Urothelium cell line (cell line): ENCODE measurements at places on chromosomes 5 and 9.

DNA sequence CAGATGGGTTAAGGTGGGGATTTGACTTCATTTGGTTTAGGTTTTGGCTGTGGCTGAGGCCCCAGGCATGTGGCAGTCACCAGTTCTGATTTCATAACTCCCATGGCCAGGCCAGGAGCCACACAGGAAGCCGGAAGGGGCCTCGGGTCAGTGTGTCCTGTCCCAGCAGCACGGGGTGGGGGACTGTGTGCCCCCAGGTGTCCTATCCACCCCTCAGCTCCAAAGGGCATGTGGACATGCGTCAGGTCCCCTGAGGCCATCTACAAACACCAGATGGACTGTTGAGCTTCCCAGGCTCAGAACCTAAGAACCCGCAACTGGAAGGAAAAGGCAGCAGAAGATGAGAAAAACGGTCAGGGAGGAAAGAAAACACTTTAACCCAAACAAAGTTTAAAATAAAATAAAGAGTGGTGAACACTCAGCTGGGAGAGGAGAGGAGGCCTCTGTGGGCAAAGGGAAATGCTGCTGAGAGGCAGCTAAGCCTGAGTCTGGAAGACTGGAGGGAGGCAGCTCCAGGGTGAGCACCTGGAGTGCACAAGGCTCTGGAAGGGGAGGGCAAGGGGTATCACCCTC is 260.8 kb downstream of the AUH start:
- no peak for DNase-seq

- no peak for DNase-seq
These were observed 69.6 kb downstream of the CWC27 start for GRCh38 chr5:64838376-64838775.

DNA sequence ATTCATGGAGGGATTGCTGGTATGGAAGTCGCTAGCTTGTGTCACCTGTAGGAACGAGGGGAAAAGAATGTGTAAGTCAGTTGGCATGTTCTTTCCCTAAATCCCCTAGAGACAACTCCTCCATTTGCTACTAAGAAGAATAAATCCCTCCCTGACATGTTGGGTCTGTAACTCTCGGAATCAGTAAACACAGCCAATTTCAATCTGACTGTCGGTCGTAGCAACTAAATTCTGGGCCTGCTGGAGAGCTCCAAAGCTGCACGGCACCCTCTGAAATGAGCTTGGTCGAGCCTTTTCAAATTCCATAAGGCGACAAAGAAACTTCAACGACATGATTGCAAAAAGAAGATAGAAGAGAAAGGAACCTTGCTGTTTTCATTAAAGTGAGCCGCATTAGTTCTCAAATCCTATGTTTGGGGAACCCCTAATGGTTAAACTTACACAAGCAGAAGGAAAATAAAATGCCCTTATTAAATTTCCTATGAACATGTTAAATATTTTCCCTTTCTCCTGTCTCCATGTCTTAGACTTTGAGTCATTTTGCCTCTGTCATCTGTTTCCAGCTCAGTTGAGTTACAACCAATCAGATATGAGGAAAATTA is 735.8 kb upstream of the WWC1 start:
- DNase-seq: no peak

GRCh38 chr5:44900273-44900954 is 91.7 kb downstream of the MRPS30 start:
- DNase-seq: no peak

- DNase-seq: no peak
These were observed 22.8 kb downstream of the PCDH1 start for GRCh38 chr5:141855265-141856036.

- DNase-seq: no peak
These were observed 17.2 kb downstream of the MED10 start for GRCh38 chr5:6361101-6361500.

DNA sequence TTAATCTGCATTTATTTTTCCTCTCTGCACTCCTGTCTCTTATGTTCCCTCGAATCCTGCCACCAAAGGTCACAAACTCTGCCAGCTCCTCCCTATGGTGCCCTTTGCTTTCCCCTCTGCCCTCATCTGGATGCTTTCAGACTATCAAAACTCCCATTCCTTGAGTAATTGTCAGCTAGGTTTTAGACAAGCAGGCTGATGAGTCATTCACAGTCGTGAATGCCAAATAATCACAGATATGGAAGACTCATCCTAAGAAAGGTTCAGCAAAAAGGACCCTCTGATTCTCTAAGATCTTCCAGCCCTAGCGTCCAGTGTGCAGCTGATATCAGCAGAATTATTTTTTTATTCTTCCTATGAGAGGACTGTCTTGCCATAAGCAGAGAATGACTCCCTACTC is 104.5 kb upstream of the NUDT12 start:
- DNase-seq: peak; percentile 9

- DNase-seq: no peak
These were observed 15.5 kb upstream of the AKNA start for GRCh38 chr9:114403153-114403756.

DNA sequence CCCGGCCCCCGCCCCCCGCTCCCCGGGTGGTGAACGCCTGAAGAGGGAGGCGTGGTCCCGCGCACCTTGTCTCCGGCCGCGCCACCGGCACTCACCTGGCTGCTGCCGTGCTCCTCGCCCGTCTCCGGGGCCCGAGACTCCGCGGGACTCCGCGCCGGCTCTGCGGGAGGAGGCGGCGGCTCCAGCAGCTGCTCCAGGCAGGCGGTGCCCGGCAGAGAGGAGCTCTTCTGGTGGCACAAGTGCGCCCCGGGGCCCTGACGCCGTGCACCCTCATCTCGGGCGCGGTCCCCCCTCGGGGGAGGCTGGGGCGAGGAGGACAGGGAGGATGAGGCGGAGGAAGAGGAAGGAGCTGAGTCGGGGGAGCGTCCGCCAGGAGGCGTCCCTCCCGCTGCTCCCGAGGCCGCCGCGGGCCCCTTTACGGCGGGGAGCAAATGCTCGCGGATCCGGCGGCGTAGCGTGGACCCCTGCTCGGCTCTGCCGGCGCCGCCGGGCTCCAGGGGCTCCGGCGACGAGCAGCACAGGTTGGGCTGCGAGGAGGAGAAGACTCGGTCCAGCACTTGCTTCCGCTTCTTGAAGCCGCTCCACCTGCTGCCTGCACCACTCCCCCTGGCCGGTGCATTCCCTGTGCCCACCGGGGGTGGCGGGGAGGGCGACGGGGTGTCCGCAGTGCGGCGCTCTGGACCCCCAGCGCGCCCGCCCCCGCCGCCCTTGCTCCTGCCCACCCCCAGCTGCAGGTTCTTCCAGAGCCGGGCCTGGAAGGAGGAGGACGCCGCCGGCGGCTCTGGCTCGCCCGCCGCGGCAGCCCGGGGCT is 928 bp downstream of the MCTP1 start:
- peak; percentile 67 for DNase-seq

GRCh38 chr5:35417040-35417439 is 186.8 kb upstream of the PRLR start:
- no peak for DNase-seq

GRCh38 chr5:176353533-176353932 is 8.0 kb downstream of the KIAA1191 start:
- DNase-seq: no peak

DNA sequence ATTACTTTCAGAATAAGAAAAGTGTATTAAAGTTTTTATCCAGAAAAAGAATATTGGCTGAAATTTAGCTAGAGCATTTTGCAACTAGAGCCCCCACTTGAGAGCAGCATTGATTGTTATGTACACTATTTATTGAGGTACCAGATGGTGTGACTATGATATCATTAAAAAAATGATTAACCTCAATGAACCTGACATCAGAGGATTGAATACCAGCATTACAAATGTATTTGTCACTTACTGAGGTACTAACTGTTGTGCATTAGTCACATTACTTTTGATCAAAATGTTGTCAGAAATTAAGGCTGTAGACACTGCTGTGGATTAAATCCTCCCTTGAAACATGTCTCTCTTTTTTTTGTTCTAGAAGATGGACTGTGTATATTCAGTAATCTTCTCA is 127.8 kb upstream of the DHFR start:
- no peak for DNase-seq

DNA sequence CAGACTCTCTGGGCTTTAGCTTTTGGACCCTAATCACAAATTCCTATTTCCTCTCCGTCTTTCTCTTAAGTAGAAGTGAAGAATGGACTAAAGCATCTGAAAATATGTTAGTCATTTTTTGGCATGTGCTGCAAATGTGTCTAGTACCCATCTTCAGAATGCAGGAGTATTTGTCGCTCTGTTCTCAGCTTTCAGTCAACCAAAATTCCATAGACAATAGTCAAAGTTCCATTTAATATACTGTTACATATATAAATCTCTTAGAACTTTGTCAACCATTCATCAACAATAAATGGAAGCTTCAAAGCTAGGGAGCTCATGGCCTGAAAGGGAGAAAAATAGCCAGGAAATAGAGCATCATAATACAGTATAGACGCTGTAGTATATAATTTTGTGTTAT is 509.4 kb downstream of the BNC2 start:
- DNase-seq: no peak

GRCh38 chr5:117262572-117263131 is 688.0 kb upstream of the SEMA6A start:
- no peak for DNase-seq

DNA sequence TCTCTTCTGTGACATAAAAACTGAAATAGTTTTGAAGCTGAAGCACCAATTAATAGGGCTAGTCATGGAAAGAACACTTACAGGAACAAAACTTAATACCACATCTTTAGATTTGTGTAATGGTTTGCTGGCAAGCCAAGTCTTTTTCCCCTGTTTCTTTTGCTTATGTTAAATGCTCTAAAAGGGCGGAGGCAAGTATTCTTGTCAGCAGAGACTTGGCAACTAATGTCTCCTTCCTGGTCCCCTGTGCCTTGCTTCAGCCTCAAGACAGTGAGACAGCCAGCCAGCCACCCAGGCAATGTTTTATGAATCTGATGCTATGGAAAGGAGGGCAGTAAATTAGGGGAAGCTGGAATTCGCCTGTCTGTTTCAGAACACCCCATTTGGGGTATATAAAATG is 45.7 kb downstream of the PRRC1 start:
- DNase-seq: no peak

GRCh38 chr5:149387081-149387631 is 8.1 kb upstream of the IL17B start:
- DNase-seq: no peak

DNA sequence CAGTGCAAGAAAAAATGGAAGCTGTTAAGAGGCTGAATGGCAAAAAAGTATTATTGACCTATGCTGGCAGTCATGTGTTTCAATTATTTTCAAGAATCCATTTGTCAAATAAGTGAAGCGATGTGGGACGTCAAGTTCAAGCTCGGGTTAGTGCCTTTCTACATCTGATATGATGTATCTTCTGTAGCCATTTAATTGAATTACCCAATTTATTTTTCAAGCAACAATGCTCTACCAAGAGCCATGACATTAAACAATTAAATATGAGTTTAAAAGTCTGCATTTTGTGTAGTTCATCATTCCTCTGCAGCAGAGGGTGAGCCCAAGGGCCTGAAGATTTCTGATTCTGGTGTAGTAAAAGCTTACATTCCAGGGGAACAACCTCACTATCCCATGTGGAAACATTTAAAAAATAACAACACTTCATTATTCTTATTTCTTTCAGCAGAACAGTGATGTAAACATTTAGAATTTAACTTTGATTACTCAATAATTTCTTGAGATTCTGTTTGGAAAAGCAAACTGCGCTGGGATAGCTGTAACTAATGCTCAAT is 619.7 kb upstream of the ARRDC3 start:
- DNase-seq: no peak

- no peak for DNase-seq
These were observed 72.9 kb upstream of the SLC44A1 start for GRCh38 chr9:105171589-105171988.

- DNase-seq: no peak
These were observed 904.5 kb downstream of the NR2F1-AS1 start for GRCh38 chr5:92676215-92677165.

DNA sequence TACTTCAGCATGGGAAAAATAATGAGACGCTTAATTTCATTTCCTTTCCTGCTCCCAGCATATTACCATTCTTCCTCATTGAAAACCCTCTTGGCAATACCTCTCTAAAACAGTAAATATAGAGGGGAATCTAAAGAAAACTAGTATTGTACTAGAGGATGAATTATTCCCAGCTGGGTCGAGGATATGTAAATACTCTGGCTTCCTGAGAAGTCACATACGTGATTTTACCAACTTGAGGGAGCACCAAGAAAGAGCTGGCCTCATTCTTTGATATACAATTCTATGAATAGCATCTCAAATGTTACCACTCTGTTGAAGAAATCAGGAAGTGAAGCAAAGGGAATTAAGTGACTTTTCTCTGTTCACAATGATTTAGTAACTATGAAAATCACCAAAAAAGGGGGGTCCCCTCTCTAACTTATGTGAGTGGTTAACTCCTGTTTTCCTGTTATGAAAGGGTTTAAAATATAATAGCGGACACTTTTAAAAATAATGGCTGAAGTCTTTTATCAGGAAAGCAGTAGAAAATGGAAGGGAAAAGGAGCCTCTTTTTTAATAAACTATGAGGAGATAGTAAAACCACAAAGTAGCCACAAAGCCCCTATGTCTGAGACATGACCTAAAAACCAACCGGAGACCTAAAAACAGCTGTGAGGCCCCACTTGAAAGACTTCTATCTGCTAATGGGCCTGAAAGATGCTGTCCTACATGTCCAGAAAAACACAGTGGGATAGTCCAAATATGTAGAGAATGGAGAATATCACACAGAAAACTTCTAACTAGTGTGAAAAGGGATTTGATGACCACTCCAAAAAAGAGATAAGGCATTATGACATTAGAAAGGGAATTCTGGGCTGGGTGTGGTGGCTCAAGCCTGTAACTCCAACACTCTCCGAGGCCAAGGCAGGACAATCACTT is 42.6 kb downstream of the LPAR1 start:
- no peak for DNase-seq

- no peak for DNase-seq
These were observed 25.9 kb upstream of the TAL2 start for GRCh38 chr9:105636331-105636730.

DNA sequence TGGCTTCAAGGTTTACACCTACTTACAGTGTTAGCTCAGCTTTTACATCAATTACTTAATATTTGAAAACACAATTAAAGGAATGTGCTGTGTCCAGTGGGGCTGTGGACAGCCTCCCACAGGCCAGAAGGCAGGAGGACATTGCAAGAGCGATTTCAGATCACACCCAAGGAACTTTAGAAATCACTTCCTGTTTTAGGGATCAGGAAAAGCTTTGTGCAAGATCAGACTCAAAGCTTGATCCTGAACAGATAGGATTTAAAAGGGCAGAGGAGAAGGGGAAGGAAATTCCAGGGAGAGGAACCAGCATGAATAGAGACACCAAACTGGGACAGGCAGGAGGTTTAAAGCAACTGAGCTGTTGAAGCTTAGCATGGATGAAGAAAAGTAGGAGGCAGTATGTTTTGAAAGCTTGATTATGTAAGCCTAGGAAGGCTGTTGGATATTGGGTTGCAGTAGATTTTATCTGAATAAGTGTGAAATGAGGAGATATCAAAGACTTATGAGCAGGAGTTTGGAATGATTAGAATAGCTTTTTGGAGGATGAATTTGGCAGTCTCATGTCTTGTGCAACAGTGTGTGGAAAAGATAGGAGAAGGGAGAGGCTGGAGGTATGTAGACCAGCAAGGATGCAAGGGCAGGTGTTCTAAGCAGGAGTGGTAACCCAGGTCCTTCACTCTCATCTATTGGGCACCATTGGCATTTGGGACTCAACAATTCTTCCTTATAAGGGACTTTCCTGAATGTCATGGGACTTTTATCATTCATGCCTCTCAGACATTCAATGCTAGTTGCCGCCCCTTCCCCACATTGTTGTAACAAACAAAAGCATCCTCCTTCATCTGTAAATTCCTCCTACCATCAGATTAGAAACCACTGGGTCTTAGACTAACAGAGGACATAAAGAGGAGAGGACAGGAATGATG is 123.5 kb downstream of the TARS1 start:
- no peak for DNase-seq
